Globus pallidus (tissue), 1 donor: ENCODE measurements at places on chromosomes 16 and 17.

- no peak for DNase-seq
Measured at GRCh38 chr17:27817731-27818130, 17.4 kb upstream of the NOS2 start.

DNA sequence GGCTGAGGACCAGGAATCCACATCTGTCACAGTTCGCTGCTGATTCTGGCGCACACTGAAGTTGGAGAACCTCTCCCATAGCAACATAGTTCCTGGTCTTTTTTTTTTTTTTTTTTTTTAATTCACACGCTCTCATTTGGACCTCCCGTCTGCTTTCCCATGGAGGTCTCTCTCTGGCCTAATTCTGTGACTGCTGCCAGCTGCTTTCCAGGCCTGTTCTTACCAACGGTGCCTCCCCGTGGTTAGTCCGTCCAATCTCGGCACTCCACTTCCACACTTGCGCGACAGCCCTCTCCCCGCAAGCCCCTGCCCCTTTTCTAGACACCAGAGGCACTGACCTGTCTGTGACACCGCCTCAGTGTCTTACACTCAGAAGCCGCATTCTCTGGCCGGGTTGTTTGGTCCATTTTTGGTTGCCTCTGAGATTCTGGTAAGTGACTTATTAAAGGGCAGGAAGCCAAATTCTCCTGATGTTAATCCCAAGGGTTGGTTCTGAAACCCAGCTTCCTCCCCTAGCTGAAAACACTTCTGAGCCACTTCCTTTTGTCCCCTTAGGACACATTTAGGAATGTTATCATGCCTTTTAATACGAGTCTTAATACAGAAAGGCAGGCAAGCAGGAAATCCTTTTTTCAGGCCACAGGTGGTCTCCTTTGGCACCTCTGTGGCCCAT, 1.1 kb upstream of the AKTIP start:
- DNase-seq = peak; percentile 71

DNA sequence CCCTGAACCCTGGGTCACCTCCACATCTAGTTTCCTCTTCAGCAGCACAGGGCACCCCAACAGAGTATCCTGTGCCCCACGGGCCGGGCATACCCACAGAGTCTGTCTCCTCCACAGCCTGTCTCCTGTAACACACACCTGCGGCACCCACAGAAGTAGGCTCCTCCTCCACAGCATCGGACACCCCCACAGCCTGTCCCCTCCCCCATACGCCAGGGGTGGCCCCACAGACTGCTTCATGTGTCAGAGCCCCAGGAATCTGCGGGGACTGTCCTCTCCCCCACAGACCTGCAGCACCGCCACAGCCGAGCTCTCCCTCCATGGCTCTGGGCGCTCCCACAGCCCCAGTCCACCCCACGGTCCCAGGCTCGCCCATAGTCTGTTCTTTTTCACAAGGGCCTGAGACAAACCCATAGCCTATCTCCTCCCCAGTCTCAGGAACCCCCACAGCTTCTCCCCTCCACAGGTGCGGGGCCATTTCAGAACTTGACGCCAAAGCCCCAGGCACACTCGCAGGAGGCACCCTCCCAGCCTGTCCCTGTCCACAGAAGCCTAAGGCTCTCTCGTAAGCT, 1.4 kb downstream of the KIAA0753 start:
- DNase-seq = no peak

DNA sequence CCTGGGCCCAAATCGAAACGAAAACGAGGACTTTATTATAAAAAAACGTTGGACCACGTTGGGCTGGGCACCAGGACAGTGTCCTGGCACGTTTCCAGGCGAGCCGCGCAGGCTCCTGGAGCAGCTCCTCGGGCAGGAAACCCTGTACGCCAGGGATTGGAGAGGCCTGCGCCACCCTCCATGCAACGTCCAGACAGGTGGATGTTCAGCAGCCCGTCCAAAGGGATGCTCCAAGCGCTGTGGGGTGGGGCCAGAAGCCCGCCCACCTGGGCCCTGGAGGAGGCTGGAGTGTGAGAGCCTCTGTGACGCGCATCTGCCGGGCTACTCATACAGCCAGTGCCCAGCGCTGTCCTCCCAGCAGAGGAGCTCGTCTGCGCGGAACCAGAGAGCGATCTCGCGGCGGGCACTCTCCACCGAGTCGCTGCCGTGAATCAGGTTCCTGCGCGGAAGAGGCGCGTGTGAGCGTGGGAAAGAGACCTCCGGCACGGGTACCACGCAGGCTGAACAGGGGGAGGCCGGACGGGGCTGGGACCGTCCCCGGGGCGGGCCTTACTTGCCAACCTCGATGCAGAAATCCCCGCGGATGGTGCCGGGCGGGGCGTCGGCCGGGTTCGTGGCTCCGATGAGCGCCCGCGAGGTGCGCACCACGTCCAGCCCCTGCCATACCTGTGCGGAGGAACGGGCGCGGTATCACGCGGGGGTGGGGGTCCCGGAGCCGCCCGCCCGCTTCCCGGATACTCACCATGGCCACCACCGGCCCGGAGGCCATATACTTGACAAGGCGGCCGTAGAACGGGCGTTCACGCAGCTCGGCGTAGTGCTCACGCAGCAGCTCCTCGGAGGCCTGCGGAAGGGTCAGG, 785 bp downstream of the NME3 start:
- DNase-seq = peak; percentile 37

- no peak for DNase-seq
Measured at GRCh38 chr17:37094391-37094790, 145.6 kb downstream of the AATF start.

DNA sequence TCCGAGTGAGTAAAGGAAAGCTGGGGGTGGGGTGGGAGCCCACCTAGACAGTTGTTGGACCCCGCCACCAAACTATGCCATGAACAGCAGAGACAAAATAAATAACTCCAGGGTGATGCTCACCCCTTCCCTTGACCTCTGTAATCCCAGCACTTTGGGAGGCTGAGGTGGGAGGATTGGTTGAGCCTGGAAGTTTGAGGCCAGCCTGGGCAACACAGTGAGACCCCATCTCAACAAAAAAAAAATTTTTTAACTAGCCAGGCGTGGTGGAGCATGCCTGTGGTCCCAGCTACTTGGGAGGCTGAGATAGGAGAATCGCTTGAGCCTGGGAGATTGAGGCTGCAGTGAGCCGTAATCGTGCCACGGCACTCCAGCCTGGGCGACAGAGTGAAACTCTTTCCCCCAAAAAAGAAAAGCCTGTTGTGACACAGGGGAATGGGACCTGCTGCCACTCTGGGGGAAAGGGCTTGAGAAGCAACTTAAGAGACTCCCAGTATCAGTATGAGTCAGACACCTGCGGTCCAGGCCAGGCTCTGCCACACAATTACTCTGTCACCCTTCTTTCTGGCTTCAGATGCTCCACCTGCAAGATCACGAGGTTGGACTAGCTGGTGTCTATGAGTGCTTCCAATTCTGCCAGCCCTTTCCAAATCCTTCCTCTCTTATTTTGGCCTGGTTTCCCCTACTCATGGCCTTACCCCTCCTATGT, 5.0 kb downstream of the SGCA start:
- no peak for DNase-seq
